ENCODE measurements at places on chromosomes 5 and 9.

DNA sequence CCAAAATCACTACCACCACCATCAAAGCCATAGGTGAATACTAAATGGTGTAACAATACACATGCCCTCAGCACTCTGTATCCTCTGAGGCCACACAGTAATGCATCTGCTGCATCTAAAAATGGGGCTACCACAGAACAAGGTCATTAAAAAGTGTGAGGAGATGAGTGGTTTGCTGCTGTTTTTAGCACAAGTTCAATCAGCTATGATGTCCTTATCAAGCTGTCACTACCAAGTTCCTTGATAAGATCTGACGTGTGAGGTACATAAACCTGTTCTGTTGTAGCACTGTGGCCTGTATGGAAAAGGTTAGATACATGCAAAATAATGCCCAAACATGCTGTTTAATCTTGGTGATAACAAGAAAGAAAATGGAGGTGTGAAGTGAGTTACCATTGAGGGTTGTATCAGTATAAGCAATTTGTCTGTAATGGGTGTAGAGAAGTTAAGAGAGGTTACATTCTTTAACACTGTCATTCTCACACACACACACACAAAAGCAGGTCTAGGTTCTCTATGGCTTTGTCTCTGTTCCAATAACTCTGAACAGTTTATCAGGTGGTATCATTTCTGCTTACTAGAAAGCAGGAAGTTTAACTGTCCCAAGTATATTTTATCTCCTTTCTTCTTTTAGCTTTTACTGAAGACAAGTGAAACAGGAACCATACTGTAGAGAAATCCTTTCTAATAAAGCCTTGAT, 252.9 kb downstream of the CWC27 start:
- no peak for DNase-seq

GRCh38 chr9:133659516-133659915, 23.4 kb downstream of the DBH start:
- no peak for DNase-seq

GRCh38 chr5:87339986-87340385, 72.3 kb downstream of the RASA1 start:
- no peak for DNase-seq

- no peak for DNase-seq
Measured at GRCh38 chr5:157857816-157858526, 974 bp downstream of the CLINT1 start.

DNA sequence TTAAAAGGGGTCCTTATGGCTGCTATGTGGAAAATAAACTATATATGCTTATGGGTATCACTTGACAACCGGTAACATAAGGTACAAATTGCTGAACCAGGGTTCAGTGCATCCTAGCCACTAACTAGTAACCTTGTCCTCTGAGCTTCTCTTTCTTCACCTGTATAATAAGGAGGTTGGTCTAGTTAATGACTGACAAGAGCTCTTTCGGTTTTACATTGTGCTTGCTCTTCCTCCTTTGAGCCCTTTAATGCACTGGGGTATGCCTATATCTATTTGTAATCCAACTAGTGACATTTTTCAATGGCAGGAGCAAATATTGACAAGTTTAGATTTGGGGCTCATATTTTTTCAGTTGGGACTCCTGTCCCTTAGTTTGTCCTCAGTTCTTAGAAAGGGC, 66.1 kb downstream of the NPR3 start:
- DNase-seq: no peak

DNA sequence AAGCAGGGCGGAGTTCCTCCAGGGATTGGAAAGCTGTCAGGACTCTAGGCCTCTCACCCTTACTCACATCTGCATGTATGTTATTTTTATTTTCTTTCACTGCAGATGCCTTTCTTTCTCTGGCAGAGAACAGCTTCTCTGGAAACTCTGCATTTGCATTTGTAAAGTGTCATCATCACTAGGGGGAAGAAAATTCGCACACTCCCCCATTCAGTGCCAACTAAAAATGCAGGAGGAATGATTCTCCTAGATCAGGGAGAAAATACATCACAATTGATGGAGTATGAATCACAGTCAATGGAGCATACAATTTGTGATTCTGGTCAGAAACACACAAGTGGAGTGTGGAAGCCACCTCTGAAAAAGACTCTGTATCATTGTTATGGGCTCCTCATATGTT, 351.4 kb upstream of the FTMT start:
- DNase-seq: no peak

DNA sequence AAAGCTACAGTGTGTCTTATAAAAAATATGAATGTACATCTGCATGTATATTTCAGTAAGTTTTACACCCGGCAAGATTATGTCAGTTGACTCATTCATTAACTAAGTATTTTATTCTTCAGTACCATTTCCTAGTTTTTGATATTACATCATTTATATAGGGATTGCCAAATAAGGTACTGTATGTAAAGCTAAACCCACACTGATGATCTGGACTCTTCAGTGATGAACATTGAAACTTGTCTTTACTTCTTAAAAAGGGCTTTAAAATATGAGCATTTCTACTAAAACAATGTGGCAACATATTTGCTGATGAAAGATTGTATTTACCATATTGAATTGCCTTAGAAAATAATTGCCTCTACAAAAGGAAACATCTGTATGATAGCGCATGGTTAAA, 151.8 kb upstream of the TLX3 start:
- no peak for DNase-seq
